ENCODE measurements at places on chromosomes 11 and 22.

DNA sequence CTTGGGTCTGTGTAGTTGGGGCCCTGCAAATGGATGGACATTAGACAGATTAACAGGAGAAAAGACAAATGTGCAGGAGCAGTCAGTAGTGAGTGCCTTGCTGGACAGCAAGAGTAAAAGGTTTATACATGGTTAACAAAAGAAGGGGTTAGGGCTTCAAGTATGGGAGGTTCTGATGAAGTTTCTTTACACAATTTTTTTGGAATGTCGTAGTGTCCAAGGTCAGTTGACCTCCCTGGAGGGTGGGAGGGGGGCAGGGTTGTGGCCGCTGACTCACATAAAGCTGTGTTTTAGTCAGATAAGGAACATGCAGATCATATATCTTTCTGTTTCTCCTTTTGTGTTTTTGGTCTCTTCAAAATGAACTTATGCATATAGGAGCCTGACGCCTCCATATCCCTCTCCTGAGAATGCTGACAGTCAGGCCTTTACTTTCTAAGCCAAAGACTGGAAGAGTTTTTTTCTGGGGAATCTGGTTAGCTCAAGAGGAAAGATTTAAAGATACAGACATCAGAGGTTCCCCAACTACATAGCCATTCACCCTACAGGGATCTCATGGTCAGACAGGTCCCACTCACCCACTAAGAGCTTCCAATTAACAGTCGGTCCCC, 134.3 kb downstream of the NECTIN1 start:
- DNase-seq = no peak

GRCh38 chr11:76665172-76665571, 5.4 kb downstream of the LRRC32 start:
- DNase-seq = no peak

DNA sequence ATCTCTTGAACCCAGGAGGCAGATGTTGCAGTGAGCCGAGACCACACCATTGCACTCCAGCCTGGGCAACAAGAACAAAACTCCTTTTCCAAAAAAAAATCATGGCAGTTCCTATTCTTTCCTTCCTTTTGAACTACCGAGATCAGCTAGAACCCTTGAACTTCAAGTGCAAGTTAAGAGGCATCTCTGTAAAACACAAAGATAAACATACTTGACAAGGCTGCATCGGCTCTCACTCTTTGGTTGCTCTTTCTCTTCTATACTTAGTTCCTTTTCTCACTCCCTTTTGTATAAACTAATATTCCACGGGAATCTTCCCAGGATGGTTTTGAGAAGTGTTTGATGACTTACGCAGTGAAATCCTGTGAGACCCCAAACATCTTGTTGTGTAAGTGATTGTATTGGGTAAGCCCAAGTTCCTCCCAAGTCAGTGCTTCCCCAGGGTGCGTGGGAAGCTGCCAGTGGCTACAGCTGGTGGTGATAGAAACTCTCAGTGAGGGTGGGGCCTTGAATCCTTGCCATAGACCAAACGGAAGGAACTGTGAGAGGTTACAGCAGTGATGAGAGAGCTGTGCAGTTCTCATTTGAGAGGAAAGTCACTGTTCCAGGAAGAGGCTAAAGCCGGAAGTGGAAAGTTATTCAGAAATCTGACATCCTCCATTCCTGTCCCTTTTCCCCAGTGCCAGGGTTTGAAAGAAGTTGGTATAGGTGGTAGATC, 24.1 kb upstream of the CDC42EP2 start:
- no peak for DNase-seq

- DNase-seq = no peak
Measured at GRCh38 chr11:78801161-78801884, 226.7 kb upstream of the NARS2 start.

DNA sequence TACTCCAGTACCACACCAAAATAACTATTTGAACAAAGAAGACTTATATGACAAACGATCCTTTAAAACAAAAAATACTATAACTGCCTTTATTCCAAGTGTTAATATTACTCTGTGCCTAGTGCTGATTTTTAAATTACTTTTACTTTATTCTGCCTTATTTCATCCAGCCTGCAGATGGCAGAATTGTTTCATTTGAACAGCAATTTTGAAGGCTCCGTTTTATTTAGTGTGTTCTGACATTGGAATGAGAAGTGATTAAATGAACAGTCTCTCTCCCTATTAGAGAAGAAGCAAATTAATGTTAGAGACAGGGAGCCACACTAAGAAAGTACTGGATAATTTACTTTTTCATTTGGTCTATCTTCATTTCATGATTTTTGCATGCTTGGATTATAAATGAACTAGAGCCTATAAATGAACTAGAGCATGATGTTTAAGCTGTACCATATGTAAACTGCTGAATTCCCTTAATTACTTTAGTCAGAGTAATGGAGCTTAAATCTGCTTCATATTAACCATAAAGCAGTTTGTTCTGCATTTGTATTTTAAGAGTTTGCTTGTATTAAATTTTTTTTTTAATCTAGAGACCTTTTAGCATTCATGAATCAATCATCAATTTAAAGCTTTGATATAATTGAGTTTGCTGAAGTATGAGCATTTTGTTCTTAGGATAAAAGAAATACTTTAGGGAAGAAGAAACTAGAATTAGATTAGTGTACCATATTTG, 9.8 kb downstream of the PDHX start:
- no peak for DNase-seq

DNA sequence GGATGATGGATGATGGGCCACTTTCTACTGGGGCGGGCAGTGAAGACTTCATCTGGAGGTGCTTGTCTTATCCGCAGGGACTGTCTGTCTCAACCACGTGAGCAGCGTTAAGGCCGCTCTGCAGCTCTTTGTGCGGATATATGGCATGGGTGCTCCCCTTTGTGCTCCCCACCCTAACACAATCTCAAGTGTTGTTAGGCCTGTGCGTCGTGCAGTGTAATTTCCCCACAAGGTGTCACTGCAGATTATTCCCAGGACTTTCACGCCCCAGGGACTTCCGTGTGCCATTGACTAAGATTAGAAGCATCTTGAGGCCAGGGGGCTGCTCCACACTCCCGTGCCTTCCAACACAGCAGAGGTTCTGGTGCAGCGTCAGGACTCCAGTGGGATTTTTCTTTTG, 65.3 kb downstream of the TBC1D22A start:
- DNase-seq = no peak

DNA sequence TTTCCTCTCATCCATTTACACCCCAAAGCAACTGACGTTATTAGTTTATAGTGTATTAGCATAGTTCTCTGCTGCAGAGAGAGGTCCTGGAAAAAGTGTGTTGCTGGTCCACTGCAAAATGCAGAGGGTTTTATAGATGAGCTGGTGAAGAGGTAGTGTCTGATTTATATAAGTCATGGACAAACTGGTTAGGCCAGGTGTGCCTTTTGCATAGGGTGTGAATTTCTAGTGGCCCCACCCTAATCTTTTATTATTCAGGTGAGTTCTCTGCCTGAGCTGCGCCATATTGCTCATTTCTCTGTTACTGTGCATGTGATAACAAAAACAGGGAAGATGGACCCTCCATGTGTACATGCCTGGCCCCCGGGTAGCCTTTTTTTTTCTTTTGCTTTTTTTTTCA, 43.1 kb upstream of the TRIM77 start:
- no peak for DNase-seq

DNA sequence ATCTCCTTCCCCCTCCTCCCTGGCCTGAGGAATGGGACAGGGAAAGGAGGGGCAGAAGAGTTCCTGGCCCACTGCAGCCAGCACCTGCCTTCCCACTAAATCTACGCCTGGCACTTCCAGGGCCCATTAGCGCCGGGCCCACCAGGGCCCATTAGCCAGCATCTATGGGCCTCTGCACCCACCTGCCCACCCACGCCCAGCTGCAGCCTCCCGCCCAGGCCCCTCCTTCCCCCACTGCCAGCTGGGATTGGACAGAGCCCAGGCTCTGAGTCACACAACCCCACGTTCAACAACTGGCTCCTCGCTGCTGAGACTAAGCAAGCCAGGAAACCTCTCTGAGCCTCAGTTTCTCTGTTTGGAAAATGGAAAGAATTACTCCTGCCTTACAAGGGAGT, 48.7 kb downstream of the CYTH4 start:
- no peak for DNase-seq

DNA sequence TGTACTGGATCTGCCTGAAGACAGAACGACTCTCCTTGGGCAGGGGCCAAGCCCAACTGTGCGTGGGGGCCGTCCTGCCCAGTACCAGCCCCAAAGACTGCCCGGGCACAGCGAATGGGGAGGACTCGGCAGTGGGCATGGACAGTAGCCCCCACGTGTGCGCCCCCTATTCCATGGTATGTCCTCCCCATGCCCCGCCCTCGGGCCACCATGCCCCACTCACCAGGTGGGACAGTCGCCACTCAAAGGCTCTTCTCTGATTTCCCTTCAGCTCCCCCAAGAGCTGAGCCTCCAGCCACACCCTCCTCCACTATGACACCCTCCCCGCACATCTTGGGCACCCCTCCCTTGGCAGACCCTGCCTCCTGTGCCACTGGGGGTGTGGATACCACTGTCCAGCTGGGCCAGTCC, 43.5 kb downstream of the GNB1L start:
- DNase-seq = no peak

GRCh38 chr11:64132191-64132771, 33.6 kb downstream of the MACROD1 start:
- DNase-seq = no peak

DNA sequence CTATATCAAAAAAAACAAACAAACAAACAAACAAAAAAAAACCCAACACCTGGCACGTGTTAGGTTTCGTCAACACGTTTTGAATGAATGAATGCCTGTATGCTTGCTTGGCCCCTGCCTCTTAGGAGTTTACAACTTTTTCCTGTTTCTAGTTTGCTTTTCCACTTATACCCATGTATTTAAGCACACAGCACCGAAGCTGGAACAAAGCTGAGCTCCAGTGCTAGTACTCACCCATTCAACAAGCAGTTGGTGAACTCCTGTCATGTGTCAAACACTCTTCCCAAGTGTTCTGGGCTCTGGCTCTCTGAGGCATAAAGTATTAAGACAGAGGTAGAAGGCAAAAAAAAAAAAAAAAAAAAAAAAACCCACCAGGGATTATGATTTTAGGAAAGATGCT, 599.3 kb downstream of the BUD13 start:
- DNase-seq = no peak

DNA sequence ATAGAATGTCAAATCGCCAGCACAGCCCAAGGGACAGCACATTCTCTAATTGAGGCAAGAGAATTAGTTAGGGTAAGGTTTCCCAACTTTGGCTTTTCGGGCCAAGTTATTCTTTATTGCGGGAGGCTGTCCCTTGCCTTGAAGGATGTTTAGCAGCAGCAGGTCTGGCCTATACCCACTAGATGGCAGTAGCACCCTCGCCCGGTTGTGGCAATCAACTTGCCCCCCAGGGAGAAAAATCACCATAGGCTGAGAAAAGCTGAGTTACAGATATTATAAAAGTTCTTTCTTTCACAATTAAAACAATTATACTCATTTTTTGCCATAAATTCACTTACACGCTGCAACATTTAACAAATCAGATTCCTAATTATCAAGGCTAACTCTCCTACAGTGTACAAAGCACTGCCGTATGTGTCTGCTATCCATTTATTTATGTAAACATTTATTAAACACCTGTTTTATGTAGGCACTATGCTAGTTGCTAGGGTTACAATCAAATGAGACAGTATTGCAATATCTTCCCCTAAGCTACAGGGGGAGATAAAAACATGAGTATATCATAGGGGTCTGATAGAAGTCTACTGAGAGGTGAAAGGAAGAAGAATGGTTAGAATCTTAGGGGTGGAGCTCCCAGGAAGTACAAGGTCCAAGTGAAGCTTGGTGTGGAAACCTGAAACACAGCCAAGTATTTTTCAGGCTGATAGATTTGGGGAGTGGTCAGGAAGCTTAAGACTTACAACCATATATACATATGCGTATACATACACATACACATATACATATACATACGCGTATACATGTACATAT, 452.3 kb downstream of the RAB38 start:
- DNase-seq = no peak

- DNase-seq = no peak
Measured at GRCh38 chr11:115944596-115944995, 440.4 kb upstream of the CADM1 start.

DNA sequence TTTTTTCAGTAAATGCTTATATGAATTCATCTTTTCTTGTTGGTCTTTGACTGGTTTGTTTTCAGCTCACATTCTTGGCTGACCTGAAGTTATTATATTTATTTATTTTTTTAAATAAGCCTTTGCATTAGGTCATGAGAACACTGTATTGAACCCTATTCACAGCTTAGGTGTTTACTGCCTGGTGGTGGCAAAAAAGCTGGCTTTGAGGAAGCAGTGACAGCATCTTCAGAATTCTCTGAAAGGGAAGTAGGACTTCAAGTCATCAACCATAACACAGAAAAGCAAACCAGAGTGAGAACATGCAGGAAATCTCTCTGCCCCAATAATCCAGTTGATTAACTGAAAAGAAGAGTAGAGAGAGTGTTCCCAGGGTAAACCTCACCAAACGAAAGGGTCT, 30.3 kb upstream of the MMP13 start:
- DNase-seq = no peak

GRCh38 chr22:49811020-49811791, 16.5 kb downstream of the BRD1 start:
- DNase-seq = no peak

DNA sequence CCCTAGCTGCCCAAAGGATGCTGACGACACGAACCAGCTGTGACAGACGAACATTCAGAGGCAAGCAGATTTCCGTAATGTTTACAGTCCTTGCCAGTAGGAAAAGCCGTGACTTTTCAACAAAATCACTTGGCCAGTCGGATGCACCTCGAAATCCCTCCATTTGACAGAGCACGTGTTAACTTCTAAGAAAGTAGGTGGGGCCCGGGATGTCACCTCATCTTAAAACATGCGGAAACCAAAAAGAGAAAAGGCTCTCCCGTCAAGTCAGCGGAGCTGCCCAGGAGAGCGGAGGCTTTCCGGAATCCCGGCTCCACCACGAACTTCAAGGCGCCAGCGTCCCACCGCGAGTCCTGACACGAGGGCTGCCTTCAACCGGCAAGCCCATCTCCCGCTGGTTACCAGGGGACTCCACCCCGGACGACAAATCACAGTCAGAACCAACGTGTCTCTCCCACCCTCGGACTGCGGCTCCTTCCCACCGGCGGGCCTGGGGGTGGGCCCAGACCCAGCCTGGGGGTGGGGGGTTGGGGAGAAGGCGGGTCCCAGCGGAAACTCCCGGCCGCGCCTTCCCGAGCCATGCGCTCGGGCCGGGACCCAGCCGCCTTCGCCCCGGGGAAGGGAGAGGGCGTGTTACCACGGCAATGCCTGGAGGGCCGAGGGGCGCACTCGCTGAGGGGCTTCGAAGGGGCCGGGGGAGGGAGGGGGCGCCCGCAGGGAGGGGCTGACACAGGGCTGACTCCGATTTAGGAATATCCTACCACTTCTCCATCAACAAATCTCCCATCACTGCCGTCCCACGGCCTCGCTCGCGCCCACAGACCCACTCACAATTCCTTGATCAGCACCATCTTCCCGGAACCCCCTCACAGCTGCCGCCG, 475 bp downstream of the PITPNB start:
- no peak for DNase-seq

- DNase-seq = no peak
Measured at GRCh38 chr22:37449331-37450001, 22.2 kb upstream of the ELFN2 start.

DNA sequence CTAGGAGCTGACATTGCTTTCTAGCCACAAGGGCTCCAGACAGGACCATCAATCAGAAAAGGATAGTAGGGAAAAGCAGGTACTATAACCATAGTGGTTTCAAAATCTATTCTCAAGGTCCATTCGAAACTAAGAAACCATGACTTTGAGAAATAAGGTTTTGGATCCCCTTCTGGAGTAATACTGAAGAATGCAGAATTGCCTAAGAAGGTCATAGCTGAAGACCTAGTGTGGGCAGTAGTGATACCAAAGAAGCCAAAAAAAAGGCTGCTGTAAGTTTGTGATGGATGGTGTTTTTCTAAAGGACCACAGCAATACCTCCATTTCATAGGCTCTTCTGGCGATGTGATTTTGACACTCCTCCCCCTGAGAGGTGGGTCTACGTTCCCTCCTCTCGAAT, 163.1 kb downstream of the MAML2 start:
- DNase-seq = no peak
